ENCODE measurements at places on chromosomes 7 and 10. TPM values are rescaled to one million over a fixed set of nuclear protein-coding genes. Genes with fewer than 3 reads are reported as not detected.

- DNase-seq, result no peak
Observed at GRCh38 chr10:86520871-86521677, 518 bp downstream of the WAPL start.

DNA sequence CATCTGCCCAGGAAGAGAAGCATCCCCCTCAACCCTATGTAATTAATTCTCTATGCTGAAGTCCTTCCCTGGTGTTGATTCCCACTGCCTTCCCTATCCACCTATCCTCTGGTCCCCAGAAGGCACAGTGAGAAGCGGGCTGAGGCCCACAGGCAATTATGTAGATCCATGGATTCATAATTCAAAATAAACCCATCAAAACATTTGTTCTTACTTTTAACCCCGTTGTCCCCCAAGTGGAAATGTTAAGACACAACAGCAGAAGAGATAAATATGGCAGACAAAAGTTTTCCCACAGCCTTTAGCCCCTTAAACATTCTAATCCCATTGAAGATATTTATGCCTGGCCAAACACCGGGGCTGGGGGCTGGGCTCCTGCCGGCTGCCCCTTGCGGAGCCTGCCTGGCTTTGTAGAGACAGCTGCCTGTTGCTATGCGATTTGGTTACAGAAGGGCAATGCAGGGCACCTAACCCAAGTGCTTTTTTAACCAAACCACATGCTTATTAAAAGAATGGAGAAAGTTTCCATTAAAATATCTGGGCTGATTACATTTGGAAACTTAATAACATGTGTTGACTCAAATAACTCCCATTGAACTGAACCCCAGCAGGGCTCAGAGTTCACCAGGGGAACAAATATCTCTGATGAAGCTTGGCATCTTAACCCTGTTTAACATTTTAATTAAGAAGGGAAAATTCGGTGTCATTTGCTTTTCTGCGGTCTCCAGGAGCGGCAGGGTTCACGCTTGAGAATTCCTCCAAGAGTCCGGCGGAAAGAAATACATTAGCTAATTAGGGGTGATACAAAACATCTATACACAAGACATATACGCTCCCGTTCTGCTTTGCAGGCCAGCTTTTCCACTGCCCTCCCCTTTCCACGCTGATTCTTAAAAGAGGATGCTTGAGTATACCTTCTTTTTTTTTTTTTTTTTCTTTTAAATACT is 110.8 kb upstream of the FGFR2 start:
- DNase-seq, result no peak

- DNase-seq, result no peak
Observed at GRCh38 chr10:24574161-24574560, 149.5 kb downstream of the ARHGAP21 start.

COBL gene
- polyA plus RNA-seq, result 86.6 TPM

MACC1 gene
- polyA plus RNA-seq, result 0.05 TPM

DNA sequence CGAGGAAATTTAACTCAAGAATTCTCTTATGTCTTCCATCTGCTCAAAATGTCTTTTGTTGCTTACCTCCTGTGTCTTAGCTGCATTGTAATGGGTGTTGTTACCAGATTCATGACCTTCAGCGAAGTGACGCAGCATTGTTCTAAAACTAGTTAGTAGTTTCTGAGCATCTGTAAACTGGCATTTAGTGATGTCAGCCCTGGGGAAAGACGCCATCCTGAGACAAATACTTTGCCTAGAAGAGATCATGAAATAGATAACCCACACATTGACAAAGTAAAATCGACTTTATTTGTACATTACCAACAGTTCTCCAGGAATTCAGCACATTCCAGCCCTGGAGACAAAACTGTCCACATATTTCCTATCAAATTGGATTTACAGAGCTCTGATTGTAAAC is 87.8 kb downstream of the GPAM start:
- DNase-seq, result no peak

EN2 gene
- 1.5 TPM for polyA plus RNA-seq

- no peak for DNase-seq
Observed at GRCh38 chr10:73773152-73773879, 8.5 kb upstream of the CHCHD1 start.

CYP3A4 gene
- polyA plus RNA-seq, result not detected

GRCh38 chr7:22895140-22895827 is 72.6 kb upstream of the TOMM7 start:
- DNase-seq, result no peak

Measured in muscle of back (tissue), 13 donors.